ENCODE measurements at places on chromosomes 5 and 9.

DNA sequence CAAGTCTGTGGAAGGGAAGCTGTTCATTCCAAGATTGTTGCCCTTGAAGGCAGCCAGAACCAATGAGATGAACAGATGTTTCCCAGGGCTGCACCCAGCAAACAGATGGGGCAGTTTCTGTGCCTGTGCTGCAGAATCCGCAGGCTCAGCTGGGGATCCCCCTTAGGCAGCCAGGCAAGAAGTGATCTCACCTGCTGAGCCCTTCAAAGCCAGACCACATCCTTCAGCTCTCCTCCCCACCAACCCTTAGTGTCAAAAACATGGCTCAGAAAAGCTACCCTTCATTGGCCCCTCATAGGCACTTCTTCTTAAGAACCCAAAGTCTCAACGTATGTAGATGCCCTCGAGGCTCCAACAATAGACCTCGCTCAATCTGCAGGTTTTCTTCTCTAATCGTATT, 626.7 kb downstream of the CCDC171 start:
- DNase-seq, result no peak

DNA sequence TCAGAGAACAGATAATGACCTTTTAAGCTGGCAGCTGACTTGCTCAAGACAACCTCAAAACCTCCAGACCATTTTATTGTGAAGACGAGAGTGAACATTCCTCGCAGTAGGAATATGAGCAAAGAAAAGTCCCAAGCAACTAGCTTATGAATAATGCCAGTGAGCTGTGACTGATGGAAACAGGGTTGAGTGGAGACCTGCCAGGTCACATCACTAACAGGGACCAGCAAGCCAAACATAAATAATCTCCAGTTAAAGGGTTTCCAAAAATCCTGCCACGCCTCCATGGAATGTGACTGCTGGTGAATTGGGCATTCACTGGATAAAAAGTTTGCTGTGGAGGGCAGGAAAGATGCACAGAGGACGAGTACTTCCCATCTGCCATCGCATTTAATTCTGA, 185.4 kb downstream of the CRB2 start:
- DNase-seq, result no peak

DNA sequence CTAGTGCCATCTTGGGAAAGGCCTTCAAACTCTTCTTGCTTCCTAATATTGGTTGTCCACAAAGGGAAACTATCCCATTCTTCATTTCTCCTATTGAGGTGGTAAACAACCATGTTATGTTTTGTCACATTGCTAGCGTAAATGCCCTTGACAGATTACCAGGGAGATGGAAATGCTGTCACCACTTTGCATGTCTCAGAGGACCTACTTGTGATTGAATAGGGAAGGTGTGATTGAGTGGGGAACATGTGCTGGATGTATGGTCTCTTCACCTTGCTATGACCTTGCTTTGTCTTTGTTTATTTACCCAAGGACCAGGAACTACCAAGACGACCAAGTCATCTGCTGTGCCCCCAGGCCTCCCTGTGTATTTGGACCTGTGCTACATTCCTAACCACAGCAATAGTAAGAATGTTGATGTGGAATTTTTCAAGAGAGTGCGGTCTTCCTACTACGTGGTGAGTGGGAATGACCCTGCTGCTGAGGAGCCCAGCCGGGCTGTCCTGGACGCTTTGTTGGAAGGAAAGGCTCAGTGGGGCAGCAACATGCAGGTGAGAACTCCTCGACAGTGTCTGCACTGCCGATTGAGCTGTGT, 96.1 kb downstream of the MAP1B start:
- DNase-seq, result no peak

- no peak for DNase-seq
Observed at GRCh38 chr5:180387798-180388197, 34.7 kb upstream of the GFPT2 start.

DNA sequence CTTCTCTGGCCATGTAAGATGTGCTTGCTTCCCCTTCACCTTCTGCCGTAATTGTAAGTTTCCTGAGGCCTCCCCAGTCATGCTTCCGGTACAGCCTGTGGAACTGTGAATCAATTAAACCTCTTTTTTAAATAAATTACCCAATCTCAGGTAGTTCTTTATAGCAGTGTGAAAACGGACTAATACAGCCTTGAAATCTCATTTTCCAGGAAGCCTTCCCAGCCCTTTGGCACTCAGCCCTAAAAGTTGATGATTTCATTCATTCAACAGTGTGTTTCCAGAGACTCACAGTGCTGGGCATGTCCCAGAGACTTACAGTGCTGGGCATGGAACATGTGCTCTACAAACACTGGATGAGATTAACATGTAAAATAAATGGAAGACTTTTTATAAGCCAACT, 135.8 kb downstream of the DCP2 start:
- no peak for DNase-seq
